Daoy (cell line): ENCODE measurements at places on chromosomes 12 and 14.
A peak's percentile ranks its signal among the peaks of the same experiment; 100 is the strongest.

GRCh38 chr14:75794615-75795038 lies 133.6 kb downstream of the TTLL5 start:
- peak; percentile 27 for DNase-seq

- peak; percentile 23 for DNase-seq
Measured at GRCh38 chr12:26524862-26525465, 308.0 kb downstream of the ITPR2 start.

DNA sequence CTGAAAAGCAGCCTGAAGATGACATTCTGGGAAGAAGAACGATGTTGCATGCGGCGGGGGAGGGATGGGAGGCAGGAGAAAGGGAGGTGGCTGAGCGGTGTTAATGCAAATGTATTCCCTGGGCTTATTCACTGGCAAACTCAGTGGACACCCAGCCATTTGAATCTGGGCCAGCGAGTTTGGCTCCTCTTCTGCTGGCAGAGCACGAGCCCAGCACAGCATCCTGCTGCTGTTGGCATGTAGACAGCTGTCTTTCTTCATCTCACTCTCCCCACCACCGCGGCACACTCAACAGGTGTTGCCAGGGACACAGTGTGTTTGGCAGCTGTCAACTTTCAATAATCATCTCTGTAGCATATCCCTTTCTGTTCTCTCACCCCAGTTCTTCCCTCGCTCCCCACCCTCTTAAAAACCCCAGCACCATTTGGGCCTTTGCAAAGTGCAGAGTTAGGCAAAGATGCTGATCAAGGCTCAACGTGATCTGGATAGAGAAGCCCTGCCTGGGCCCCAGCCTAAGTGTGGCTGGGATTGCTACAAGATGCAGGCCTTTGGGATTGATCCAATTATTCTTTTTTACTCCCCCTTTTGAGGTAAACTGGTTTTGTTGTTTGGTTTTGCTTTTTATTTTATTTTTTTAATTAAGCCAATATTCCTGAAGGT lies 131.9 kb downstream of the EXOC5 start:
- DNase-seq, result no peak

DNA sequence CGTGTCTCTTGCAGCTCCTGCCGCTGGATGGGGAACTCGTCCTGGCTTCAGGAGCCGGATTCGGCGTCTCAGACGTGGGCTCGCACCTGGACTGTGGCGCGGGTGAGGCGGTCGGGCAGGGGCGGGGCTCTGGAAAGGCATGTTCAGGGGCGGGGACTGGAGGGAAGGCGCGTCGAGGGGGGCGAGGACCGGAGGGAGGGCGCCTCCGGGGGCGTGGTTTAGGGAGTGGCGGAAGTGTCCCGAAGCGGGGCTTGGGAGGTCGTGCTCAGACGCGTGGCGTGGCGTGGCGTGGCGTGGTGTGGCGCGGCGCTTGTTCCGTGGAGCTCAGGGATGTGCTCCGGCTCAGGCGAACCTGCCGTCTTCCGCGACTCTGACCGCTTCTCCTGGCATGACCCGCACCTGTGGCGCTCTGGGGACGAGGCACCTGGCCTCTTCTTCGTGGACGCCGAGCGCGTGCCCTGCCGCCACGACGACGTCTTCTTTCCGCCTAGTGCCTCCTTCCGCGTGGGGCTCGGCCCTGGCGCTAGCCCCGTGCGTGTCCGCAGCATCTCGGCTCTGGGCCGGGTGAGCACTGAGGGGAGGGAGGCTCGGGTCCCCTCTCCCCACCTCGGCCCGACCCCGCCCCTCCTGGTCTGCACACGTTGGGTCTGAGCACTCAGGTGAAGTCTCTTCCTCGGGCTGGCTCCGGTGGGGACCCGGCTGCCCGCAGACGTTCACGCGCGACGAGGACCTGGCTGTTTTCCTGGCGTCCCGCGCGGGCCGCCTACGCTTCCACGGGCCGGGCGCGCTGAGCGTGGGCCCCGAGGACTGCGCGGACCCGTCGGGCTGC lies 6.2 kb downstream of the AMN start:
- peak; percentile 73 for DNase-seq

GRCh38 chr14:32607399-32607798 lies 278.3 kb downstream of the AKAP6 start:
- no peak for DNase-seq

- DNase-seq, result no peak
Measured at GRCh38 chr14:102608064-102608446, 15.6 kb downstream of the RCOR1 start.

- no peak for DNase-seq
Measured at GRCh38 chr14:95420060-95420459, 96.4 kb downstream of the SYNE3 start.

DNA sequence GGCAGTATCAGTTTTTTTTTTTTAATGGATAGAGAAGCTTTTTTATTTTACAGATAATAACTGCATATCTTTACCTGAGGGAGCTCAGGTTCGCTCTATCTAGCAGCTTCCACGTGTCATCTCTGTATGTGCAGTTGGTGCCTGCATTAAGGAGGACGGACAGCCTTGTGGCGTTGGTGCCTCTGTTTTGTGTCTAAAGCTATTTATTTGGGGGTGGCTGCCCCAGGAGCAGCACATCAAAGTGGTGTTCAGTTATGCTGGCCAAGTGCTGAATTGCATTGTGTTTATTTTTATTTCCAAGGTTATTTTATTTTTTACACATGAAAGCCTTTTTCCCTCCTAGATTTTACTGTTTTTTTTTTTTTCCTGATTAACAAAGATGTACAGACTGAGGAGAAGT lies 59.7 kb downstream of the RASSF3 start:
- DNase-seq, result no peak

DNA sequence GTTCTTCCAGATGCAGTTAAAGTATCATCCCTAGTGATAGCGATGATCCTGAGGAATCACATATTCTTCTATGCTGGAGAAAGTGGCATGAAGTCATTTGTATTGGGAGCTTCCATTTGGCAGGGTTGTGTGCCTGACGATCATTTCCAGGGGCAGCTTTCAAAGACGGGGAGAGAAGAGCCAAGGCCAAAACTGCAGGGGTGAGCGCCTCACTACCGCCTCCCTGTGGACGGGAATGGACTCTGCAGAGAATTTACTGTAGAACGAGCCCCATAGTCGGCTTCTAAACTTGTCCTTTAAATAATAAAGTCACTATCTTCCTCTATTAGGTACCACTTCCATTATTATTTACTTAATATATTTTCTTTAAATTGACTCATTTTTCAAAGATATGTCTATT lies 555.9 kb upstream of the TMEM132C start:
- peak; percentile 14 for DNase-seq

DNA sequence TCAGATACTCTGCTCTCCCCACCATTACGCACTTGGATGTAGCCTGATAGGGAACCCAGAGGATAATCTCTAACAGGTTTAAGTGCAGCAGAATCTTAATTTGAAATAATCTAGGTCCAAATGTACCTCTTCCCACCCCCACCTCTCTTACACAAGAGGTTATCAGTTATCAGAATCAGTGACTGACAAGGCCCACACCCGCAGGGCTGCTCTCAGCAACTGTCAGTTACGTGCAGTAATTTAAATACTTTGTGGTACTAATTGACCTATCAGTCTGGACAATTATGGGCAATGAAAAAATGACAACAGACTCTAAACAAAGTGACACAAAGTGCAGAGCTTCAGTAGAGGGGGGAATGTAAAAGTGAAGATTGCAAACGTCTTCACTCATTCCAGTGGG lies 74.0 kb downstream of the CLIP1 start:
- no peak for DNase-seq

- no peak for DNase-seq
Measured at GRCh38 chr14:38124506-38124905, 83.2 kb upstream of the SSTR1 start.

DNA sequence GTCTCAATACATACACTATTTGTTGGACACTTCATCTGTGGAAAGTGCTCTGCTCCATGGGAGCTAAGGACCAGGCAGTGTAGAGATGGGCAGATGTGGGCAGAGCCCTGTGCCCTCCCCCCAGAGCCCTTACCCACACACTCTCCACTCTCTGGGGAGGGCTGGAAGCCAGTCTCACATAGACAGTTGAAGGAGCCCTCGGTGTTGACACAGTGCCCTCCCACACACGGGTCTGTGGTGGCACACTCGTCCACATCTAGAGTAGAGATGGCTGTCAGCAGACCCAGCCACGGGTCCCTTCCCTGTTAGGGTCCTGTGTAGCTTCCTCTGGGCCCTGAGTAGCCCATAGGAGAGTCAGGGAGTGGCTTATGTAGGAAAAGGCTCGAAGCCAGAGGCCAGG lies 14.3 kb downstream of the ISCA2 start:
- no peak for DNase-seq

DNA sequence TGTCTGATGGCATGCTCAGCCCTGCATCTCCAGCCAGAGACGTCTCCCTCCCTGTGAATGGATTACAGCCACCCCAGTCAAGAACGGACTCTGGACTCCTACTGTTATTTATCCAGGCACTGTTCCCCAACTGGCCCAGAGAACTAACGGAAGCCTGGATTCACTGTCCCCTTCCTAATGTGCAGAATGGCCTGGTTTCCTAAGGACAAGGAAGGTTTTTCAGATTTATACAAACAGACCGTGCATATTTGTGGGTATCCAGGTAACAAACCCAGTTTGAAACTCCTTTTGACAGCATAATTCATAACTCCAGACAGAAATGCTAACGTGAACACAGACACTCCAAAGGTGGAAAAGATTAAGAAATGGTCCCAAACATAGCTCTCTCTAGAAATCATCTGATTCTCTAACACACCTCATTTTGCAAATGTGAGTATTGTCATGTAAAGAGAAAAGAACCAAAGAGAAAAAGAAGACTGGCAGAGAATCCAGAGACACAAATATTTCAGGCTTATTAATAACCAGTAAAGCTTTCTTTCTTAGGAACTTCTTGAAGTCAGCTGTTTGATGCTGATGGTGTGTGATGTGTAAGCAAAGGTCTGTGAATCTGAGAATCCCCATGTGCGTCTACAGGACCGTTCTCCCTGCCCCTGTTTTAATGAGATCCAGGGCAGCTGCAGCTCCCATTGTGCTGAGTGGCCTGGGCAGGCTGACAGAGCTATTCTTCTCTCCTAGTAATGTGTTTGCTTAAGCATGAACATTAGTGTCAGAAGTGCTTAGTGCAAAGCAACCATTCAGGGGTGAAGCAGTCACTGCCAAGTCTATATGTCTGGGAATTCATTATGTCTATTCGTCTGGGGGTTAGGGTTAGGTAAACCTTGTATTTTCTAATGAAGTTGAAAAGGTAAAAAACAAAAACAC lies 86.8 kb upstream of the HIF1A start:
- DNase-seq, result peak; percentile 67

GRCh38 chr12:120639771-120640721 lies at the start of gene CABP1:
Gene CABP1 (plus strand): TSS chr12:120640626. CDS start chr12:120640686, 60 bp downstream.
- peak; percentile 39 for DNase-seq

DNA sequence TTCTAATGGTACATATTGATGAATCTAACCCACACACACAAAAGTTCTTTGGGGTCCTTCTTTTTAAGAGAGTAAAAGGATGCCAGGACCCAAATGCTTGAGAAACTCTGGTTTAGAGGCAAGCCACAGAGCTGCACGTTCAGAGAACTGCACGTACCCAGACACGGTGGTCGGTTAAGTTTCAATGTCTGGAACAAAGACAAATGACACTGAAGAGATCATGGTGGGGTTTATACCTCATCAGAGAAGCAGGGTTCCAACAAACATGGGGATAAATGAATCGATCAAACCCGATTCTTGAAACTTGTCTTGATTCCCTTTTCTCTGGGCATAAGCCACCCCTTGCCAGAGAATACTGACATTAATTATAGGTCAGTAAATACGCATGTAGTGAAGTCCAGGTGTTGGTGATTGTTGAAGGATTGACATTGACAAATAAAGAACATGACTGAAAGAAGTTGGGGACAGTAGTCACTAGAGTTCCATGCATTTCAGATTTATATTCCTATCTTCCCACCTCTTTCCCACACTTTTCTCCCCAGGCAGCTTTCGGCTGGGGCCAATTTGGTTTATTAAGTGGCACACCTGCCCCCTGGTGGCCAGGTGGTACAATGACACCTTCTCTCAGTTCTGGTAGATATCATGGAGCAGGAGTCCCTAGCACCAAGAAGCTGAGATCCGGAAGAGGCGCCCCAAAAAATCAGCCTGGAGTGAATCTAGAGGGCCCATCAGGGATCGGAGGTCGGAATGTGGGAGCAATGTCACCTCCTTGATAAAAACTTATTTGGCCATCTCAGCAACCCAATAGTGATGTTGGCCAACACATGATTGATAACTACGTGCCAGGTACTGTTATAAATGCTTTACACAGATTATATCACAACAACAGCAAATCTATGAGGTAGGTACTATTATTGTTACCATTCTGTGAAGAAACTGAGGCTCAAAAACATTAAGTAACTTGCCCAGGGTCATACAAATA lies 17.8 kb upstream of the HDAC7 start:
- DNase-seq, result peak; percentile 76

DNA sequence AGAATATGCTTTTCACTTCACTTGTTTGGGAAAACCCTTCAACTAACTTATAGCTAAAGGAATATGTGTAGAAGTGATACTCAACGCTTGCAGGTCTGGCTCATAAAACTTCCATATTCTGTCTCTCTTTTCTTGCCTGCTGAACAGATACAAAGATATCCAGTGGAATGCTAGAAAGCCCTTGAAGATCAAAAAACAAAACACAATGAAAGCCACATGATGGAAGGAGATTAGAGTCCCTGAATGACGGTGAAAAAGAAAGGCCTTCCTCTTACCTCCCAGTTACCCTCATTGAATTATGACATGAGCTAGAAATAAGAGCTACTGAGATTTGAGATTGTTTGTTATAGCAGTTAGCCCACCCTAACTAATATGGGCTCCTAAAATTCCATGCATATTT lies 28.2 kb upstream of the NELL2 start:
- no peak for DNase-seq

DNA sequence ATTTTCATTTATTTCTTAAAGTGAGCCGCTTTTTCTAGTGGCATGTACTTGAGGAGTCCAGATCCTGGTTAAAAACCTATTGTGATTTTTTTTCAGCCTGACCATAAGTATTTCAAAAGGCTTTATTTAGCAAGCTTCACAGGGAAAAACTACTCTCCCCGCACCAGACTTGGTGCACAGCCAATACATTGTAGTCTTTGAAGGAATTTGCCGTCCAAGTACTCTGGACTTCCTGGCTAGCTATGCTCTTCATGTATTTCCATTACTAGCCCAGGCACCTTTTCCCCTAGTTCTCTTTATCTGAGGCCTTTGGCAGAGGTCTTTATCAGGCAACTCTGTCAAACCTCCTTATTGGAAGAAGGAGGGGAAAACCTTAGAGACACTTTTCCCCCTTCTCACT lies 234.7 kb downstream of the CCDC91 start:
- DNase-seq, result no peak

DNA sequence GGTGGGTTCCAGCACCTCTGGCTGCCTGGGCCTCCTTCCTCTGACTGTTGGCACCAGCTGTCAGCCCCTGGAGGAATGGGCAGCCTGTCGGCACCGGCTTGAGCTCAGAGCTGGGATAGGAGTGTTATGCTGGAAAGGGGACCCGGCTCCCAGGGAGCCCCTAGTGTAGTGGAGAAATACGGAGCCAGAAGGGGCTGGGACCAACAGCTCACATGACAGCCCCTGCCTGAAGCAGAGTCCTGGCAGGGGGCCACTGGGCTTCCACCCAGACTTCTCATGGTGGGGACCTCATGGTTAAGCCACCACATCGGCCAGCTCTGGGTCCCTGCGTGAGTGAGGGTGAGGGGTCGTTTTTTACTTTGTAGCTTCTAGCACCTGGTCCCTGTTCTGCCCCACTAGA lies 174.5 kb downstream of the TSPAN9 start:
- DNase-seq, result no peak

- no peak for DNase-seq
Measured at GRCh38 chr12:40145896-40146295, 40.0 kb upstream of the SLC2A13 start.

GRCh38 chr14:75044322-75044721 lies 6.9 kb downstream of the MLH3 start:
- peak; percentile 57 for DNase-seq
